Omental fat pad (tissue), 4 donors: ENCODE measurements at places on chromosomes 6 and 20. TPM values are rescaled to one million over a fixed set of nuclear protein-coding genes. Genes with fewer than 3 reads are reported as not detected.

- no peak for DNase-seq
Measured at GRCh38 chr6:5680095-5680494, 326.6 kb downstream of the NRN1 start.

- DNase-seq, result no peak
Measured at GRCh38 chr6:37960139-37960935, 140.8 kb downstream of the ZFAND3 start.

The LY6G6F gene
- not detected for total RNA-seq

DNA sequence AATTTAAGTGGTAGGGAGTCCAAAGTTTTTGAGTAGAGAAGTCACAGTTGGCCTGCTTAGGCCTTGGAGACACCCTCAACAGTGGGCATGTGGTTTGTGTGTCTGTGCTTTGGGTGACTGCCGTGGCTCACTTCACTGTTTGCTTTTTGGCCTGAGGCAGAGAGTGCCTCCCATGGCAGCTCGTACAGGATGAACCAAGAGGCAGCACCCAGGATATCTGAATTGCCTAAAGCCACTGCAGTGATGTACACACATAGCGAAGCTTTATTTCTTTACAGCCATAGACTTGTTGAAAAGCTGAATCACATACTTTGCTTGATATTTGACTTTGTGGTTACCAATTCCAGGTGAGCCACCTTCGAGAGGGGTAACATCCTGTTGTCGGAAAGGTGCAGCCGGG, 21.6 kb downstream of the RREB1 start:
- no peak for DNase-seq

The VIP gene
- total RNA-seq, result 0.31 TPM

The PTPRT gene
- 2.2 TPM for total RNA-seq

- DNase-seq, result no peak
Measured at GRCh38 chr6:11685481-11686093, 93.0 kb downstream of the ADTRP start.

DNA sequence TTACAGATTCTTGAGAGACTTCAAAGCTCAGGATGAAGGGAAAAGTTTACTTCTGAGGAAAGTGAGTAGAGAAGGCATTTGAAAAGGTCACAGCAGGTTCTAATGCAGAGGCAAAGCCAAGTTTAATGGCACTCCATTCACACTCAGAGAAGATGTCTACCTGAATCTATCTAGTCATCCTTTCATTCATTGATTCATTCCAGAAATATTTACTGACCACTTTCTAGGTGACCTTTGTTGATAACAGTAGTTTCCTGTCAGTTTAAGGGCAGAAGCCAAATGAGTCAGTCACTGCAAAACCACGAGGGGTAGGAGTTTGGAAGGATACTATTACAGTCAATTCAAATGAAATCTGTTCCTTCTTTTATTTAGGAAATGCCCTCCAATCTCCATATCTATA, 30.8 kb downstream of the FBXO5 start:
- no peak for DNase-seq

GRCh38 chr6:169702840-169703246, 917 bp downstream of the C6orf120 start:
- no peak for DNase-seq

The LY6G6D gene
- not detected for total RNA-seq
